Smooth muscle cell of trachea (primary cell): ENCODE measurements at places on chromosomes 12 and 14. TPM values are rescaled to one million over a fixed set of nuclear protein-coding genes. Genes with fewer than 3 reads are reported as not detected.

Gene CLEC2A
- not detected in 2 replicates for total RNA-seq

Gene IGFBP6
- total RNA-seq = 1,261 and 1,775 TPM in 2 replicates

Gene HELB
- 2.6 and 6.0 TPM in 2 replicates for total RNA-seq

Gene ADAM21
- total RNA-seq = 0.99 and 1.5 TPM in 2 replicates

Gene FAM181A
- total RNA-seq = not detected in 2 replicates

Gene PRIM1
- total RNA-seq = 3.1 and 15.6 TPM in 2 replicates

Gene PKP2
- total RNA-seq = not detected in 2 replicates

Gene CLEC4C
- total RNA-seq = not detected in 2 replicates

Gene CHMP4A
- 27.6 and 44.5 TPM in 2 replicates for total RNA-seq

Gene HOXC9
- total RNA-seq = 0.15 and 0.33 TPM in 2 replicates

Gene SCN8A
- total RNA-seq = 23.3 and 28.7 TPM in 2 replicates
